MV-4-11 (cell line): ENCODE measurements at places on chromosomes 11 and 22.

DNA sequence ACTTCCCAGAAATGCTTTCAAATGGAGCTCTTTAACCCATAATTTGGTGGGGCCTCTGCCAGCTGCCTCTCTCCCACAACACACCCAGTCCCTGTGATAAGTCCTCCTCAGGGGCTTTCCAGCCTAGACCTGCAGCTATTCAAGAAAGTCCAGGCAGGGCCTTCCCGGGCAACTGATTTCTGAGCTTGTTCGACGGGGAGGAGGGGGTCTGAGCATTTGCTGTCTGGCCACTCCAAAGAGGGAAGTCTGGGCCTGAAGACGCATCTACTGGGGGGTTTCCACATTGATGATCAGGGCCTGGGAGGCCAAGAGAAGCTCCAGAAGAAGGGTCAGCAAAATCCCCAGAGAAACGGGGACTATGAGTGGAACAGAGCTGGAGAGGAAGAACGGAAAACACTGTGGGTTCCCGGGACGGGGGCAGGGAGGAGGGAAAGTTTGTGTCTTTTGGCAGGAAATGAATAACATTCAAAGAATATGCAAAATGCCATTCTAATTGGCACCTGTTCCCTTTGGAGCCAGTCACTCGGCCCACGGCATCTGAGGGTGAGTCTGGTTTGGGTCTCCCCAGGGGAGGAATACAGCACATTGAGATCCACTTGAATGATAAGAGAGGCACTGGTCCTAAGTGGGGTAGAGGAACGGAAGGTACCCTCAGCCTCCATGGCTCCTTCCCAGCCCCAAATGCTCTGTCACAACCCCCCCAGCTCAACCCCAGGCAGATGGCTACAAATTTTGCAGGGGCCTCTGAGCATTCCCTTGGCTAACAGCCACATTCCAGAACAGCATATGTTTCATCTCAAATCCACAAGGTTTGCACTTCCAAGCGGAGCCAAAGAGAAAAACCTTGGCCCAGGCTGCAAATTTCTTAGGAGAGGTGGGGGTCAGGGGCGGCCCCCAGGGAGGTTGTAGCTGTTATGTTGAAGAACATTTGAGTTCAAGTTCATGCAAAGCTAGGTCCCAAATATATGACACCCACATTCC, 72.0 kb downstream of the RPUSD4 start:
- no peak for DNase-seq

DNA sequence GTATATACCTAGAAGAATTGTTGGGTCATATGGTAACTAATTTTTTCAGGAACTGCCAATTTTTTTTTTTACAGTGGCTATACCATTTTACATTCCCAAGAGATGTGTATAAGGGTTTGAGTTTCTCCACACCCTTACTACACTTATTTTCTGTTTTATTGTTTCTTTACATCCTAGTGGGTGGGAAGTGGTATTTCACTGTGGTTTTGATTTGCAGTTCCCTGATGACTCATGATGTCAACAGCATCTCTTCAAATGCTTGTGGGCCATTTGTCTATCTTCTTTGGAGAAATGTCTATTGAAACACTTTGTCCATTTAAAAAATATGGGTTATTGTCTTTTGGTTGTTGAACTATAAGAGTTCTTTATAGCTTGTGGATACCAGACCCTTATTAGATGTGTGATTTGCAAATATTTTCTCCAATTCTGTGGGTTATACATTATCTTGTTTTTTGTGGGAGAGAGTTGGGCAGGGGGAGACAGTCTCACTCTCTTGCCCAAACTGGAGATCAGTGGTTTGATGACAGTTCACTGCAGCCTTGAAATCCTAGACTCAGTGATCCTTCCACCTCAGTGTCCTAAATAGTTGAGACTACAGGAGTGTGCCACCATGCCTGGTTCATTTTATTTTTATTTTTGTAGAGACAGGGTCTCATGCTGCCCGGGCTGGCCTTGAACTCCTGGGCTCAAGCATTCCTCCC, 30.3 kb upstream of the PISD start:
- peak; percentile 88 for DNase-seq

DNA sequence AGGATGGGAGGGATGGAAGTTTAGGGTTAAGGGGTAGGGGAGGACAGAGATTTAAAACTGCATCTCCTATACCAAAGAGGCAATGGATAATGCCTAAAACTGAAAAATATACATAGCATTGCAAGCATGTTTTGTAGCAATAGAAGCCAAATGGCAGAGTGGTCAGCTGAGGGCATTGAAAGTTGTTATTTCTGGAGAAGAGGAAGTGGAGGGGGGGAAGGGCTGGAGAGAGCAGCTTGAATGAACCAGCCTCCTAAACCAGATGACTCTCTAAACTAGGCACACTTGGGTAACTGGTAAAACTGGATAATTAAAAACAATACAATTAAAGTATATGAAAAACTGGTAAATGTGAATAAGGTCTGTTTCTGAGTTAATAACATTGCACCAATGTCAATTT, 70.3 kb upstream of the TP53I11 start:
- DNase-seq, result peak; percentile 70

- no peak for DNase-seq
These were observed 1900.7 kb upstream of the RAG2 start for GRCh38 chr11:38498721-38499120.

DNA sequence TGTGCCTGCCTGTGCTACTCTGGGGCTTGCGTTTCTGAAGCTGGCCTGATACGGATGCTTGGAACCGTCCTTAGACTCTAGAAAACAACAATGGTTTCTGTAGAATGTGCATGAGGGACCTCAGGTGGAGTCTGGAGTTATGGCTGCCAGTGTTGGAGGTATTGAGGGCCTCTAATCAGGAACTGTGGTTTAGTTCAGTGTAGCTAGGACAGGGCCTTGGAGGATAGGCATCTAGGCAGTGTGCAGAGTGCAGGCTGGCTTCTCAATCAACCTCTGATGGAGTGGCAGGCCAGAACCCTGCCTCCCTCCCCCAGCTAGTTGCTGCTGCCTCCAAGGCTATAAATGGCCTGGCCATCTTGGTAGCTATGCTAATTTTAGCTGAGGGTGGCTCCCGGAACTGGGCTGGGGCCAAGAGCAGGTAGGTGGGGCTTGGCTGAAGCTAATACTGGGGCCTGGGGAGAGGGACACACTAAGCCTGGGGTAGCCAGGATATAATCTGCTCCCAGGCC, 4.0 kb downstream of the STIM1 start:
- no peak for DNase-seq

- DNase-seq, result no peak
These were observed 36.9 kb downstream of the CAT start for GRCh38 chr11:34475656-34476055.

DNA sequence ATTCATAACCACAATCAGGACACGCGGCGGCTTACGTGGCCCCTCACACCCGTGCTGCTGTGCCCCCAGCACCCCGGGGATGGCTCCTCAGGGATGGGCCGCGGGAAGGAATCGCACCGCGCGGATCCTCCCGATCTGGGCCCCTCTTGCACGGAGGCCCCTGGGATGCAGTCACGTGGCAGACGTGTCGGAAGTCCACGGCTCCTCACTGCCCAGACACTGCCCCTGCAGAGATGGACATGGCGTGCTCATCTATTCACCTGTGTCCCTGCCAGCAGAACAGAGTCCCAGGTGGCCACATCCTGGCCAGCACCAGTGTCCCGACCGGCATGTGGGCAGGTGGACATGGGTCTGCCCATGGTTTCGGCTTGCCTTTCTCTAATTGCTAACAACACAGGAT, 12.8 kb downstream of the MOB2 start:
- no peak for DNase-seq

DNA sequence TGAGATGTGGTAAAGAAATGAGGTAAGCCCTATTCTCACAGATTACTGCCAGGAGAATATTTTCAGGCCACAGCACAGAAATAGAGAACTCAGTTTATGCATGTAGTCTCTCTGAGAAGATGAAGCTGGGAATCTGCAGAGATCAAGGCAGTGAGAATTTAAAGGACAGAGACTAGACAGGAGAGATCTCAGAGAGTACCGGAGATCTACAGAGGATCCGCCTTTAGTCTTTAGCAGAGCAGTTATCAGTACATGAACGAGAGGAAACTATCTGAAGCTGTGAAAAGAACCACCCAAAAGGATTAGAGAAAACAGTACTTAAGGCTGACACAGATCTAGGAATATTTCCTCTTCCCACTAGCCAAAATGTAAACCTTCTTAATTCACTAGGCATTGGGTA, 101.5 kb downstream of the DLG2 start:
- no peak for DNase-seq

- DNase-seq, result no peak
These were observed 30.9 kb downstream of the EIF3F start for GRCh38 chr11:8017894-8018483.

DNA sequence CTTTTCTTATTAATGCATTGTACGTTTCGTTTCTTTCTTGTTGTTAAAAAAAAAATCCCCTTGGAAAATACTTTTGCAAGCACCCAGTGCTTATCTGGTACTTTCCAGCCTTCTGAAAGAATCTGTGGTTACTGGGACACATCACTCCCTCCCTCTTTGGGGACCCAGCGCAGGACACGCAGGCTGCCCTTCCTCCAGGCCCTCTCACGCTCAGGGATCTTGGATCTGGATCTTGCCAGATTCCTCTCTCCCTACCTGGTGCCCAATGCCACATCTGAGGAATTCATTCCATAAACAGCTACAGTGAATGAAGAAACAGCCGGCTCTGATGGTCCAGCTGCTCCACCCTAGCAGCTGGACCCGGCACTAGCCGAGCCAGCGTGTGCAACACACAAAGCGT, 55.7 kb downstream of the PHF21B start:
- no peak for DNase-seq

DNA sequence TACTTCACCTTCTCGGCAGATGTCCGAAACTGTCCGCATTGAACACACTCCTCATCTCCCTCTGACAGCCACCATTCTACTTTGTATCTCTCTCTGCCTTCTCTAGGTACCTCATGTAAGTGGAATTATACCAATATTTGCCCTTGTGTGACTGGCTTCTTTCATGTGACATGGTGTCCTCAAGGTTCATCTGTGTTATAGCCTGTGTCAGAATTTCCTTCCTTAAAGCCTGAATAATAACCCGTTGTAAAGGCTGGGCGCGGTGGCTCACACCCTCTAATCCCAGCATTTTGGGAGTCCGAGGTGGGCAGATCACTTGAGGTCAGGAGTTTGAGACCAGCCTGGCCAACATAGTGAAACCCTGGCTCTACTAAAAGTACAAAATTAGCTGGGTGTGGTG, 40.4 kb upstream of the PPP6R3 start:
- DNase-seq, result no peak
